GM12878 (cell line): ENCODE measurements at places on chromosomes 6 and 20. TPM values are rescaled to one million over a fixed set of nuclear protein-coding genes. Genes with fewer than 3 reads are reported as not detected.

Gene GSTA2
- polyA plus RNA-seq = not detected in 2 replicates

- H3K4me1 ChIP-seq = no peaks in the 10 kb centered on the region
- H3K36me3 ChIP-seq = no peaks in the 10 kb centered on the region
- H3K27ac ChIP-seq = no peak overlapping the region
Measured at GRCh38 chr6:84777888-84778287, 13.5 kb upstream of the TBX18 start.

- no peaks in the 10 kb centered on the region for H3K4me1 ChIP-seq
- H3K36me3 ChIP-seq = no peaks in the 10 kb centered on the region
- no peak overlapping the region for H3K4me3 ChIP-seq
- H3K27me3 ChIP-seq = no peaks in the 10 kb centered on the region
Measured at GRCh38 chr6:25842526-25842925, 10.7 kb upstream of the SLC17A1 start.

DNA sequence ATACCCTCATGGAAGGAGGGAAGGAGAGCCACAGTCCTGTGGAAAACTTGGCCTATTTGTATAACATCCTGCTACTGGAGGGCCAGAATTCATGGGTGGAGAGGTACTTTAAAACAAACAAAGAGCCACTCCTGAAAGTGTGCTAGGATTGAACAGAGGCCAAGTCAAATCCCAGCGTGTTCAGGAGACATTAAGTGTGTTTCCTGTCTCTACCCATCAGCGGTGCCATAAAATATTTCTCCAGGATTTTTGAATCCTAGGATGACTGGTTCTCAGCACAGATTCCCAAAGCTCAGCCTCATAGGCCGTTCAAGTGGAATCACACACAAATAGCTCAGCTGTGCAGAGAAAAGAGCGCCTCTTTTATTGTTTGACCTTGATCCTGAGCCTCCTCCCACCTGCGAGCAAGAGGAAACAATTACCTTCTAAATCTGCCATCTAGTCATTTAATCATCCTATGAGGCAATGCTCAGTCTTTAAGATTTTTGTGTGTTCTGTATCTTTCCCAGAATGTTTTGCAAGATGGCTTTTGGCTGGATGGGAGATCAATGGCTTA is 31.8 kb upstream of the RALGAPA2 start:
- H3K27me3 ChIP-seq = no peaks in the 10 kb centered on the region
- H3K4me1 ChIP-seq = no peaks in the 10 kb centered on the region
- no peak overlapping the region for H3K4me3 ChIP-seq
- no peak overlapping the region for H3K27ac ChIP-seq
- no peaks in the 10 kb centered on the region for H3K36me3 ChIP-seq

DNA sequence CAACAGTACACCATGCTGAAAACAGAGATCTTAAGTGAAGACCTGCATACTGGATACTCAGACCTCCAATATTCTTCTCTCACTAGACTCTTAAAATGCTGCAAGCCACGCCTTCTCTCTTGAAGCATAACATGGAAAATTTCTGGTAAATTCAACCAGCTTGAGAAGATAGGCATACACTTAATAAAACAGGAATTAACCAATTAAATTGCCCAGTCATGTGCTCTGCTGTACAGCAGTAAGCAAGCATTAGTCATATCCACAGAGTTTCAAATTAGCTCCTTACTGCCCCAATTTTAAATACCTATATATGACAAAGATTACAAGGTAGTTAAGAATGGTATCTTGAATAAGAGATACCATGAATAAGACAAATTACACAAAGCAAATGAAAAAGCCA is 53.8 kb downstream of the C6orf58 start:
- no peak overlapping the region for H3K27ac ChIP-seq
- DNase-seq = no peak
- no peaks in the 10 kb centered on the region for H3K27me3 ChIP-seq
- H3K4me1 ChIP-seq = no peaks in the 10 kb centered on the region

DNA sequence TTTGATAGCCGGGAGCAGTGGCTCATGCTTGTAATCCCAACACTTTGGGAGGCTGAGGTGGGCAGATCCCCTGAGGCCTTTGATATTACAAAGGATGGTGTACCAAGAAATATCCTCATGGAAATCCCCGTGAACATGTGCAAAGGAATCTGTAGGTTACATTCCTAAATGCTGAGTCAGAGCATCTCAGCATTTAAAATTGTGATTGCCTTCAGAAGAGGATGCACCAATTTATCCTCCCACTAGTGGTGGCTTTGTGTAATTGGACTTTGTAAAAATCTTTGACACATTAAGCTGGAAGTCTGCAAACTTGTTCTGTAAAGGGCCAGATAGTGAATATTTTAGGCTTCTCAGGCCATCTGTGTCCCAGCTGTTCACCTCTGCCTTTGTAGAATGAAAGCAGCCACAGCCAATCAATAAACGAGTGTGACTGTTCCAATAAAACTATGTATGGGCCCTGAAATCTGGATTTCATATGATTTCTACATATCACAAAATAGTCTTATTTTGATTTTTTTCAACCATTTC is 11.8 kb downstream of the TMEM14B start:
- no peaks in the 10 kb centered on the region for H3K27me3 ChIP-seq
- H3K4me3 ChIP-seq = no peak overlapping the region
- no peaks in the 10 kb centered on the region for H3K4me1 ChIP-seq
- no peak overlapping the region for H3K27ac ChIP-seq
- H3K36me3 ChIP-seq = peaks cover 3% of the 10 kb centered on the region
- no peak for DNase-seq

Gene PRR18
- 0.13 and 0.43 TPM in 2 replicates for polyA plus RNA-seq

Gene ZC2HC1B
- 0.20 and 0.40 TPM in 2 replicates for polyA plus RNA-seq

- no peaks in the 10 kb centered on the region for H3K27me3 ChIP-seq
- H3K4me1 ChIP-seq = no peaks in the 10 kb centered on the region
- no peak overlapping the region for H3K27ac ChIP-seq
- H3K36me3 ChIP-seq = no peaks in the 10 kb centered on the region
- no peak overlapping the region for H3K4me3 ChIP-seq
Measured at GRCh38 chr20:61766921-61767610, 298.6 kb downstream of the TAF4 start.

Gene BHLHE23
- not detected in 2 replicates for polyA plus RNA-seq

- no peaks in the 10 kb centered on the region for H3K27me3 ChIP-seq
- H3K4me3 ChIP-seq = no peak overlapping the region; the same call in 1 of the 2 replicates
- no peaks in the 10 kb centered on the region for H3K36me3 ChIP-seq
- H3K4me1 ChIP-seq = peaks cover 69% of the 10 kb centered on the region
- DNase-seq = no peak
Measured at GRCh38 chr6:15327271-15327670, 81.4 kb downstream of the JARID2 start.

GRCh38 chr6:160077024-160077423 is 44.6 kb upstream of the SLC22A1 start:
- no peak overlapping the region for H3K4me3 ChIP-seq
- H3K27ac ChIP-seq = no peak overlapping the region
- H3K4me1 ChIP-seq = no peaks in the 10 kb centered on the region
- peaks cover 30% of the 10 kb centered on the region for H3K36me3 ChIP-seq

DNA sequence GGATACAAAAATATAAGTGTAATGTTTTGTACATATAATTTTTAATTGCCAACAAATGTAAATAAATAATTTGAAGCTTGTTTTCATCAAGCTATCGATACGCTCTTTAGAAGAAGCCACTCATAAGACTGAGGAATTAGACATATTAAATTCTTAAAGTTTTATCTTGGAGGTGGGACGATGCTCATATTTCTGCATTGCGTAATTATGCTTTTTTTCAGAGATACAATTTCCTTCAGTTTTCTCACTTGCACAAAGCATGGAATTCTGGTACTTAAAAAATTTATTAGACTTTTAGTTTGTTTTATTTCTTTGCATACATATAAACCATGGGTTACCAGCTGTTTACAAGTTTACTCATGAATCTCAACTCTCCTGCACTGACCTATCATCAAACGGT is 980.0 kb downstream of the EYS start:
- no peaks in the 10 kb centered on the region for H3K36me3 ChIP-seq
- no peak for DNase-seq
- H3K4me3 ChIP-seq = no peak overlapping the region

- no peak for DNase-seq
- no peaks in the 10 kb centered on the region for H3K36me3 ChIP-seq
- no peak overlapping the region for H3K4me3 ChIP-seq
- H3K4me1 ChIP-seq = peaks cover 6% of the 10 kb centered on the region
- no peak overlapping the region for H3K27ac ChIP-seq
- no peaks in the 10 kb centered on the region for H3K27me3 ChIP-seq
Measured at GRCh38 chr6:129500958-129501739, 208.8 kb downstream of the ARHGAP18 start.

GRCh38 chr6:7268362-7268761 is 44.6 kb downstream of the SSR1 start:
- no peaks in the 10 kb centered on the region for H3K4me1 ChIP-seq
- no peak overlapping the region for H3K27ac ChIP-seq
- DNase-seq = no peak
- H3K27me3 ChIP-seq = no peaks in the 10 kb centered on the region
- no peak overlapping the region for H3K4me3 ChIP-seq

DNA sequence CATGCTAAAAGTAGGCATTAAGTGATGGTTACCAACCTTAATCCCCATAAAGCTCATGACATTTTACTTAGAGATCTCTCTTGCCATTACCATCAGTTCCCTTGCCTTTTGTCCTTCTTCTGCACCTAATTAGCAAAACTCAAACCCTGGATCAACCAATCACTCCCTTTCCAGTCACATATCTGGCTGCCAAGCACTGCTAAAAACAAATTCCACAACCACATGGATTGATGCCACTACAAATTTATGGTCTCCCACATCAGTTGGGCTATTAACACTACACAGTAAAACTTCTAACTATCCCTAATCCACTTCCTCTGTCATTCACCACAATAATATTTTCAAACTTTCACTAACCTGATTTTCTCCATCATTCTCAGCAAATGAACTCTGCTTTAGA is 54.3 kb upstream of the RNF146 start:
- H3K4me3 ChIP-seq = no peak overlapping the region
- H3K4me1 ChIP-seq = no peaks in the 10 kb centered on the region
- no peak for DNase-seq
- no peaks in the 10 kb centered on the region for H3K36me3 ChIP-seq
- no peak overlapping the region for H3K27ac ChIP-seq
- no peaks in the 10 kb centered on the region for H3K27me3 ChIP-seq

GRCh38 chr20:52804497-52805295 is 167.5 kb upstream of the TSHZ2 start:
- H3K4me3 ChIP-seq = no peak overlapping the region
- no peak overlapping the region for H3K27ac ChIP-seq
- no peaks in the 10 kb centered on the region for H3K36me3 ChIP-seq
- no peaks in the 10 kb centered on the region for H3K4me1 ChIP-seq
- no peak for DNase-seq
- no peaks in the 10 kb centered on the region; the same call in 1 of the 2 replicates for H3K27me3 ChIP-seq

DNA sequence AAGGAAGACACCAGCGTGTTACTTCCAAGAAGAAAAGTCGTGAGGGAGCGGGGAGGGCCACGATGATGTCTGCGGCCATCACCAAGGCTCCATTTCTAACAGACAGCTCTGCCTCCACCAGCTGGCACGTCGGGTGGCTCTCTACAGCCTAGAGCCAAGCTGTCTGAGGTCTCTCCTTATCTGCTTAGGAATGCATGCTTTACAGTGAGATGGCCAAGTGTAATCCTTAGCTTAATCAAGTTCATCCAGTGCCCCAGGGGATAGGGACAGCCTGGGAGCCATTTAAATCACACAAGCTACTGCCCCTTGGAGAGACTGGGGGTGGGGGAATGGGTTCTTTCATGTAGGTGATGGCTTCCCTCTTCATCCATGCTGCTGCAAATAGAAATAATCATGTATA is 213.8 kb upstream of the CST7 start:
- H3K27me3 ChIP-seq = no peaks in the 10 kb centered on the region
- no peak overlapping the region for H3K4me3 ChIP-seq
- H3K27ac ChIP-seq = no peak overlapping the region
- peaks cover 4% of the 10 kb centered on the region for H3K4me1 ChIP-seq

Gene MAP7
- 0.05 and 0.14 TPM in 2 replicates for polyA plus RNA-seq

GRCh38 chr6:138815797-138816528 is 20.1 kb downstream of the ECT2L start:
- no peaks in the 10 kb centered on the region for H3K27me3 ChIP-seq
- H3K36me3 ChIP-seq = no peaks in the 10 kb centered on the region
- no peak for DNase-seq
- H3K4me1 ChIP-seq = peaks cover 18% of the 10 kb centered on the region
- no peak overlapping the region for H3K27ac ChIP-seq
- H3K4me3 ChIP-seq = no peak overlapping the region

Gene TREM2
- polyA plus RNA-seq = not detected in 2 replicates

DNA sequence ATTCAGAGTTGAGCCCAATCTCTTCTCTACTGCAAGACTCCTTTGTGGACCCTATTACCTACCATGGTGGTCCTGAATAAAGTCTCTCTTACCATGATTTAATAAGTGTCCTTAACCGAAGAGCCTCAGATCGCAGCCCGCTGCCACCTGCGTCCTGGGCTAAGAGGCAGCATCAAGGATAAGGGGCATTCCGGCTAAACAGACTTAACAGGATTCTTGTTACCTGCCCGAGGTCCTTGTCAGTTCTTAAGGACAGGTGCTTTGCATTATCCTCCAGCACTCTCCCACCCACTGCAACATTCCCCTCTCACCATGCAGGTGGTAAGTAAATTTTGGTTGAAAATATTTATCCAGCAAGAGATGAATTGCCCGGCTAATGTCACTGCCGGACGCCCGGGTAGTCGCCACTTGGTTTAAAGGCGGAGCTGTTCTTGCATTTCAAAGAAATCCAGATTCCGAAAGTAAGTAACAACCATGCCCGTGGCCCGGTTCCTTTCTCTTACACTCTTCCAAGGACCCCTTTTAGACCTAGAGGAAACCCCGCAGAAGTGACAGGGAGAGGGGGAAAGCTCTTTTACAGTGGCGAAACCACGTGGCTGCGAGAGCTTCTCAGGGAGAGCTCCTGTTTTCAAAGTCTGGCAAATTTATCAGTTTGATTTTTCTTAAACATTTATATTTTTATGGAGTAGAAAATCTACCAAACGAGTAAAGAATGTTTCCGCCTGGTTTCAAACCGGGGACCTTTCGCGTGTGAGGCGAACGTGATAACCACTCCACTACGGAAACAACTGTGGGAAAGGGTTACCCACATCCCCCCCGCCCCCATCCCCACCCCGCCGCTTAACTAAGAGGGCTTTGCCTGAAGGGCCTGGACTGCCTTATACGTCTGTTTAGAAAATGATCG is 41.9 kb upstream of the PRSS16 start:
- H3K4me1 ChIP-seq = no peaks in the 10 kb centered on the region
- H3K4me3 ChIP-seq = no peak overlapping the region
- no peaks in the 10 kb centered on the region for H3K27me3 ChIP-seq

Gene ADGRF4
- polyA plus RNA-seq = not detected in 2 replicates

DNA sequence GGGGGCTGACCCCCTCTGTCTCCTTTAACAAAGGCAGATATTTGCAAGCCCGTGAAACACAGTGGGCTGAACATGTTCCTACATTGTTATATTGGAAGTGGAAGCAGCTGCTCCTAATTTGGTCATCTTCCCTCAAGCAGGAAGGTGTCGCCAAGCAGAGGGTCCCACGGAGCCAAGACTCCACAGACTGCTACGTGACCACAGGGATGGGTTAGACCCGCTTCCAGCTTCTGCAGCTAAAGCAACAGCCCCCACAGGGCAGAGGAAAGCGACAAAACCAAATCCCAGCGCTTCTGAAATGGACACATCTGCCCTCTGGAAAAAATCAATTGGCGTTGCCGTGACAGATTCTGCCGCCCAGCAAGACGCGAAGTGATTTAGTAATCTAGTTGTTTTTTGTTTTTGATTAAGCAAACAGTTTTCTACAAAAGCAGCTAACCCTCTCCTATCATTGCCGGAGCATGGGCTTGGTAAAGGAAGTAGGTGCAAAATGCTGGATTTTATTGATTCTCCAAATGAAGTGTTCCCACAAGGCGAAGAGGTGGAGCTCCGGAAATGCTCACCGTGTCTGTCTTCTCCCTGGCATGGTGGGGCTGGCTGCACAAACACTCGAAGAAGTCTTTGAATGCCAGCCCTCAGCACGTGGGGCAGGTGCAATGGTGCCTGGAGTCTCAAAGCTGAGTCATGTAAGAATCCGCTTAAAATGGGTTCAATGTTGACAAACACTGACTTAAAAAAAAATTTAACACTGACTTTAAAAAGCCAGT is 79.4 kb upstream of the FRMD1 start:
- no peaks in the 10 kb centered on the region for H3K36me3 ChIP-seq
- no peak overlapping the region for H3K4me3 ChIP-seq
- H3K27ac ChIP-seq = no peak overlapping the region
- no peaks in the 10 kb centered on the region for H3K27me3 ChIP-seq

Gene SLPI
- not detected in 2 replicates for polyA plus RNA-seq
